ENCODE measurements at places on chromosomes 6 and 20. TPM values are rescaled to one million over a fixed set of nuclear protein-coding genes. Genes with fewer than 3 reads are reported as not detected.

GRCh38 chr6:163483107-163483506 lies 68.6 kb downstream of the QKI start:
- H3K4me3 ChIP-seq = no peak overlapping the region
- no peak for DNase-seq
- H3K36me3 ChIP-seq = peaks cover 9% of the 10 kb centered on the region
- H3K27ac ChIP-seq = no peak overlapping the region
- H3K4me1 ChIP-seq = no peaks in the 10 kb centered on the region
- H3K27me3 ChIP-seq = no peaks in the 10 kb centered on the region

DNA sequence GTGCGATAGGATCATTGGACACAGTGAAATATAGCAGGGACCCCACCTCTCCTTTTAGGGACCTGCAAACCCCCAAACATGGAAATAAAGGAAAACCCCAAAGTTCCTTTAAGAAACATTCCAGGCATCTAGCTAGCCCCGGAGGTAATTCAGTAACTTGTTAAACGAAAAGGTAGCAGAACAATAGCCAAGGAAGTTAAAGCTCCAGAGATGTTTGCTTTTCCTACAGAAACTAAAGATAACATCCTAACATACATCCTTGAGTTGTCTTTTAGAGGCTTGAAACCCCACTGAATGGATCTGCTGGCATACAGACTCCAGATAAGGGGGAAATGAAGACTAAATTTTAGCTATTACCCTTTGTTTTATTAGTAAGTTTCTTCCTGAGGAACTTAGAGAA lies 51.0 kb downstream of the FAM184A start:
- DNase-seq = no peak
- no peak overlapping the region for H3K27ac ChIP-seq
- no peak overlapping the region for H3K4me3 ChIP-seq
- no peaks in the 10 kb centered on the region for H3K36me3 ChIP-seq
- H3K27me3 ChIP-seq = no peaks in the 10 kb centered on the region
- peaks cover 27% of the 10 kb centered on the region for H3K4me1 ChIP-seq

- H3K4me3 ChIP-seq = no peak overlapping the region
- H3K27ac ChIP-seq = no peak overlapping the region
- no peaks in the 10 kb centered on the region for H3K36me3 ChIP-seq
- no peaks in the 10 kb centered on the region for H3K27me3 ChIP-seq
- no peaks in the 10 kb centered on the region for H3K4me1 ChIP-seq
- DNase-seq = no peak
These were observed 31.4 kb downstream of the TBC1D32 start for GRCh38 chr6:121302882-121303281.

ADGRF5 gene
- 0.06 TPM for total RNA-seq

DNA sequence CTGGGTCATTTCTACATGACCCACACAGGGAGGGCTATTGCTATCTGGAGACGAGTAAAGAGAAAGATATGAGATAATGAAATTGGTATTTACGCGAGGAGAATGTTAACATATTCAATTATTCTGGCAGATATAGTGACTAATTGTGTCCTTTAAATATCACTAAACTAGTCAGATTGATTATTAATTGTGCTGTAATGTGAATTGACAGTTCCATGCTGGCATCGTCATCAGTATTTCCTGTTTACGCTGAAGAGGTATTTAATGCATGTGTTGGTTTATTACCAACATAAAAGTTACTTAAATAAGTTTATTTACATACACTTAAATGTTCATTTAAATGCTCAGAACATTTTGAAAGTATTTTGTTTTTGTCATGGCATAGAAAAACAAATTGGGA lies 35.7 kb upstream of the OGFRL1 start:
- peaks cover 1% of the 10 kb centered on the region for H3K4me1 ChIP-seq
- H3K27me3 ChIP-seq = no peaks in the 10 kb centered on the region
- H3K36me3 ChIP-seq = no peaks in the 10 kb centered on the region
- H3K27ac ChIP-seq = no peak overlapping the region
- DNase-seq = no peak

HLA-DOB gene
- total RNA-seq = not detected

DNA sequence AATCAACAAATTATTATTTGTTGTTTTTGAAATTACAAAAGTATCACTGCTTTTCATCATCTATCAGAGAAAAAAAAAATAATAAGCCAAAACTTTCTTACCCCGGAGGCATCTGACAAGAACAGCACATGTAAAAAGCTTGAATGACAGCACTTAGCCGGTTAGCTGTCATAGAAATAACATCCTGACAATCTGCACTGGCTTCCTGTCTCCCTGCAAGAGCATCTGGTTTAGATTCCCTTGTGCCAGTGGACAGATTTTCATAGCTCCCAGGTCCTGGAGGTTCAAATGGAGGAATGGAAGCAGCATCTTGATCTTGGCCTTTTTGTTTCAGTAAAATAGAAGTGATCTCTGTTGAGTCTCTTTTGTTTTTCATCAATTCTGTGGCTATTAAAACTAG lies 74.8 kb downstream of the HACE1 start:
- no peak overlapping the region for H3K4me3 ChIP-seq
- H3K27me3 ChIP-seq = no peaks in the 10 kb centered on the region
- DNase-seq = no peak
- no peaks in the 10 kb centered on the region for H3K4me1 ChIP-seq
- H3K27ac ChIP-seq = no peak overlapping the region
- H3K36me3 ChIP-seq = no peaks in the 10 kb centered on the region

GRCh38 chr6:143896126-143896860 lies 32.0 kb downstream of the ZC2HC1B start:
- no peak overlapping the region for H3K4me3 ChIP-seq
- no peaks in the 10 kb centered on the region for H3K36me3 ChIP-seq
- DNase-seq = no peak
- H3K27ac ChIP-seq = no peak overlapping the region
- H3K4me1 ChIP-seq = no peaks in the 10 kb centered on the region

FUT9 gene
- 4.0 TPM for total RNA-seq

ARHGAP40 gene
- 0.86 TPM for total RNA-seq

CRISP2 gene
- total RNA-seq = not detected

DNA sequence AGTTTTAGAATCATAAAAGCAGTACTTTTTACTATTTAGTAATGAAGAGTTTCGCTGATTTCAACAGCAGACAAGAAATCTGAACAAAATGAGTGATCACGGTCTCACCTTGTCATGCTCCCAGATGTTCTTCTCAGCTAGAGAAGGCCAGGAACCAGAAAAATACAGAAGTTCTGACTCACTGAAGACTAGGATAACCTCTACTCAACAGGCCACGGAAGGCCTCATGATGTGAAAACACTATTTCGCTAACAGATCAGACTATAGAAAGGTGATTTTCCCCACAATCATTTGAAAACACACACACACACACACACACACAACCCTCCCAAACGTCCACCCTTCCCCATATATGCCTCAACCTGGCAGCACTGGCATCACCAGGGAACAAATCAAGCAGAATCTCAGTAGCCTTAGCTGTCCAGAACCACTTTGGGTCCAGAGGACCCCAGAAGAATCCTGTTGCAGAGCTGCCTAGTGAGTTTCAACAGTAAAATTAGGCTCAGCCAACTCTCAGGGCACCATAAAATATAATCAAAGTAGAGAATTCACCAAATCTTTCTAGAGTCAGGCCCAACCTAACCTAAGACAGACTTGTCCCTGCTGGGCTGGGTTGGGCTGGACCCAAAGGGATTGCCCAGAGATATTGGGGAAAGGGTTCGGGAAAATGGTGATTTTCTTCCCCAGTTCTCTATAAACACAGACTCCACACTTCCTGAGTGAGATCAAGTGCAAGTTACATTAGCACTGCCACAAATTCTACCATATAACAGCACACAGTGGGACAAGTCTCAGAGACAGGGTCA lies 7.9 kb downstream of the EXOC2 start:
- H3K36me3 ChIP-seq = peaks cover 6% of the 10 kb centered on the region
- DNase-seq = peak; percentile 40
- H3K4me3 ChIP-seq = no peak overlapping the region
- peak overlapping the region; percentile 11 for H3K27ac ChIP-seq
- no peaks in the 10 kb centered on the region for H3K27me3 ChIP-seq

LTB gene
- 0.43 TPM for total RNA-seq

DNA sequence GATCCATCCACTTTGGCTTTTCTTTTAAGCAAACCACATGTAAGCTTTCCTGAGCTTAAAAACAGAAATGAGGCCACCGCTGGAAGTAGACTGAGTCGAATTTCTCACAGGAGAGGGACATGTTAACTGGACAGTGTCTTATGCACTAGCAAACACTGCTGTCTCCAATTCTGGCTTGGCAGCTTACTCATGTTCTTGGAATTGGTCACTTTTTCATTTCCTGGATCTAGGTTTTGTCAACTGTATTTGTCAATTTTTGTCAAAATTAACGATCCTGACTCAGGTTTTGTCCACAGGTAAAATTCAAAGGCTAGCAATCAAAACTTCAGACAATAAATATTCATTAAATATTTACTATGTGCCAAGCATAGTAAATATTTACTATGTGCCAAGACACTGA lies 601.5 kb downstream of the RNF144B start:
- H3K27me3 ChIP-seq = no peaks in the 10 kb centered on the region
- no peak overlapping the region for H3K27ac ChIP-seq
- no peaks in the 10 kb centered on the region for H3K36me3 ChIP-seq
- DNase-seq = no peak

- H3K27ac ChIP-seq = no peak overlapping the region
- H3K27me3 ChIP-seq = no peaks in the 10 kb centered on the region
- H3K4me3 ChIP-seq = no peak overlapping the region
- no peak for DNase-seq
These were observed 180.3 kb downstream of the THBS2 start for GRCh38 chr6:169073311-169073710.

- H3K4me1 ChIP-seq = no peaks in the 10 kb centered on the region
- no peaks in the 10 kb centered on the region for H3K36me3 ChIP-seq
- no peaks in the 10 kb centered on the region for H3K27me3 ChIP-seq
- no peak overlapping the region for H3K4me3 ChIP-seq
These were observed 18.4 kb upstream of the FLRT3 start for GRCh38 chr20:14355791-14356190.

STXBP5 gene
- 12.0 TPM for total RNA-seq

DNA sequence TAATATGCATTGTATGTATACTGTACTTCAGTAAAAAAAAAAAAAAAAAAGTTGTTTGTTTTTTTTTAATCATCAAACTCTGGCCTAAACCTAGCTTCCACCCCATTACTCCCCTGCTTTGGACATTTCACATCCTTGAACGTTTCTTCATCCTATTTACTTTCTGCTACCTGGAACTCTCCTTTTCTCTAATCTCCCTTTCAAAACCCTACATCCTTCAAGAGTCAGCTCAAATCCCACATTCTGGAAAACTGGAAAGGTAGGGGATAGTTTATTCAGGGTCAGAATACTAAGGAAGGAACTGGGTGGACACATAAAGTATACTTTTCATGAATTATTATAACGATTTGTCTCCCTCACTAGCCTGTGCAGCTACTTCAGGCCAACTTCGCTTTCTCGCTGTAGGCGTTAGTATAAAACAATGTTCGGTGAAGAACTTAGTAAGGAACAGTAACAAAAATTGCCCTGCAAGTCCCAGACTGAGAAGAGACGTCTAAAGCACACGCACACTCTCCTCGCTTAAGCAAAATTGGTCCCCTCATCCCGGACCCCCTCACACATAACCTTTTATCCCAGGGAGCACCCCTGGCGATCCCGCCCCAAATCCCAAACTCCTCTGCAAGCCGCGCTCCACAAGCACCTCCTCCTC lies 775 bp downstream of the PIGU start:
- H3K27me3 ChIP-seq = no peaks in the 10 kb centered on the region
- no peaks in the 10 kb centered on the region for H3K36me3 ChIP-seq
- H3K4me1 ChIP-seq = no peaks in the 10 kb centered on the region

GRCh38 chr6:17983730-17984129 lies 3.7 kb downstream of the KIF13A start:
- H3K36me3 ChIP-seq = no peaks in the 10 kb centered on the region
- H3K27ac ChIP-seq = no peak overlapping the region
- no peak for DNase-seq
- no peaks in the 10 kb centered on the region for H3K27me3 ChIP-seq
- peaks cover 8% of the 10 kb centered on the region for H3K4me1 ChIP-seq

Data from H1 (cell line).